ENCODE measurements at places on chromosomes 2 and 18.

DNA sequence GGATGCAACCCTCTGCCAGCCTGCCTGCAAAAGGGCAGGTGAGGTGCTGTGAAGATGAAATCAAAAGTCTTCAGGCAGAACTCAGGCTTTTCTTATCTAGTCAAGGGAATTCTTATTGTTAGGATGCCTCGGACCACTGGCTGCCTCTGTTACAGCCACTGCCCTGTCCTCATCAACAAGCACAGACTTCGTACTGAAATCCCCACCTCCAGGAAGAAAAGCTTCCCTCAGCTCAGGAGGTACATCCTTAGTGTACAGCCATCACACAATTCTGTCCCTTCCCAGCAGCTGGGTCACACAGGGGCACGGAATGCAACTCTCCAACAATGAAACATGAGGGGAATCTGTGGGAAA, 10.1 kb upstream of the RNU4ATAC start:
- DNase-seq, result no peak

DNA sequence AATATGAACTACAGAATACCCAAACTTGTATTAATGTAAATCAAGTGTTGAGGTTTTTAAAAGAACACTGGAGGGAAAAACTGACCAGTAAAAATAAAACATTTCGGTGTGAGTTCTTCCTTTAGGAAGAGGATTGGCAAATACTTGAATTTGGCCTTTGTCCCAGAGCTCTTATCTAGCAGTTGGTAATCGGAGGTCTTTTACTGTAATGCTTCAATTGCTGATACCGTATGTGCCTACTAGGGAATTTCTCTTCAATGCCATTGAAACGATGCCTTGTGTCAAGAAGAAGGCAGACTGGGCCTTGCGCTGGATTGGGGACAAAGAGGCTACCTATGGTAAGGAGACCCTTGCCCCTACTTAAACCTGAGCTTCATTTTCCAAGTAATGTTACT, 4.1 kb downstream of the RRM2 start:
- DNase-seq, result no peak

DNA sequence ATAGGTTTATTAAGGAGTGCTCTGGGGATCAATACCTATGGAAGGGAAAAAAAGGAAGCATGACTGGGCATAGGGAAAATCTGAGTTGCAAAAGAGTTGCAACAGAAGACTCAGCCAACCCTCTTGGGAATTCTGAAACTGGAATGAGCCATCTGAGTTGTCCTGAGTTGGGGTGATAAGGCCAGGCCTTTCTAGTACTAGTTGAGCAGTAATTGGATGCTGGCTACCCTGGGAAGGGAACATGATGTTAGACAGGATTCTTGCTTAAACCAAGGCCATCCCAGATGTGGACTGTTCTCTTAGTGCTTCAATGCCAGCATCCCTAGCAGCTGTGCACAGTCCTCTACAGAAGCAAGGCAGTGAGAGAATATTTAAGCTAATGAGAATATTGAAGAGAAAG, 348.8 kb upstream of the GULP1 start:
- no peak for DNase-seq

GRCh38 chr2:169997140-169997887, 170.1 kb downstream of the UBR3 start:
- DNase-seq, result no peak

DNA sequence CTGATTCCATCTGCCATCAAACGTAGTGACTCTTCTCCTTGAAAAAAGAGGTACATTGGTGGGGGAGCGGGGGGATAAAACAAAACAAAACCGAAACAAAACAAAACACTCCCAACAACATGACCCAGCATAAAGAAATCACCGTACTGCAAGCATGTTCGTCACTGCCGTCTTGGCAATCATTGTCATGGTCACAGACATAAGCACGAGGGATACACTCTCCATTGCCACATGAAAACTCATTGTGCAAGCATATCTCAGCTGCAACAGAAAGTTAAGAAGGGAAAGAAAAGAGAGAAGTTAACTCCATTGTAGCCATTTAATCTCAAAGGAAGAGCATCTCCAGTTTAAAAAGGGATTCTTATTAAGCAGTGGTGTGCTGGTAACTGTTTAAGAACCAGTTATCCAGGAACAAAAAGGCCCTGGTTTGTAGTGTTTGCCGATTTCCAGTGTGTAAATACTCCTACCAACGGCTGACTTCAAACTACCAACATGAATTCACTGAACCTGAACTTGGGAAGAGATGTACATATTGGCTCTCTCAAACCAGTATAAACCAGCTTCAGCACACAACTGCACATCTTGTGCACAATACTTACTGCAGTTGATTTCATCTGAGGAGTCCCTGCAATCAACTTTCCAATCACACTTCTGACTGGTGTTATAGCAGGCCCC, 68.2 kb downstream of the LRP2 start:
- DNase-seq, result no peak

DNA sequence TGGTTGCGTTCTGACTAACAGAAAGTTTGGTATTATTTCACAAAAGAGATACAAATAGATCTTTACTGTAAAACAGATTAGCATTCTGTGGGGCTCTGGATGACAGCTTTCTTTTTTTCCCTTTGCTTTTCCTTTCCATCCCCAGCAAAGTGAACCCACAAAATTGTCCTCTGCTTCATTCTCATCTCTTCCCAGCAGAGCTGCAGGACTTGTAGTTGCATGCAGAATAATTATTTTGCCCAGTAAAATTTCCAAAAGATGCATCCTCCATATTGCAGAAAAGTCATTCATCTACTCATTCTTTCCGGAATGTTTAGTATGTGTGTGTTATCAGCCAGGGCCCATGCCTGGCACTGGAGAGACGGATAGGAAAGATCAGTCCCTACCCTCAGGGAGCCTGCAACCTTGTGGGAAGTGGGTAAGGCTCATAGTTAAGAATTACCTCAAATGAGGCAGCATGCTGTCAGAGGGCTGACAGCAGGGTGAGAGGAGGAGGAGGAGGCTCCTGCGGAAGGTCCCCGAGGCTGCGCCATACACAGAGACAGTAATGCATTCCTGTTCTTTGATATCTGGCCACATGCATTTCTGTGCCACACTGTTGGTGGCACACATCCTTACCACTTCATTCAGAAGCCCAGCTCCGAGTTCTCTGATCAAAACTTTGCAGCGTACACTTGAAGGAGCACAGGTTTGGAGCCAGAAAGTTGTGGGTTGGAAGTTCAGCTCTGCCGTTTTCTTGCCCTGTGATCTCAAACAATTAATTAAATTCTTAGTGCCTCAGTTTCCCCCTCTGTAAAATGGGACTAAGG, 225.4 kb downstream of the MYCN start:
- no peak for DNase-seq

GRCh38 chr18:78430131-78430758, 549.4 kb upstream of the SALL3 start:
- no peak for DNase-seq

DNA sequence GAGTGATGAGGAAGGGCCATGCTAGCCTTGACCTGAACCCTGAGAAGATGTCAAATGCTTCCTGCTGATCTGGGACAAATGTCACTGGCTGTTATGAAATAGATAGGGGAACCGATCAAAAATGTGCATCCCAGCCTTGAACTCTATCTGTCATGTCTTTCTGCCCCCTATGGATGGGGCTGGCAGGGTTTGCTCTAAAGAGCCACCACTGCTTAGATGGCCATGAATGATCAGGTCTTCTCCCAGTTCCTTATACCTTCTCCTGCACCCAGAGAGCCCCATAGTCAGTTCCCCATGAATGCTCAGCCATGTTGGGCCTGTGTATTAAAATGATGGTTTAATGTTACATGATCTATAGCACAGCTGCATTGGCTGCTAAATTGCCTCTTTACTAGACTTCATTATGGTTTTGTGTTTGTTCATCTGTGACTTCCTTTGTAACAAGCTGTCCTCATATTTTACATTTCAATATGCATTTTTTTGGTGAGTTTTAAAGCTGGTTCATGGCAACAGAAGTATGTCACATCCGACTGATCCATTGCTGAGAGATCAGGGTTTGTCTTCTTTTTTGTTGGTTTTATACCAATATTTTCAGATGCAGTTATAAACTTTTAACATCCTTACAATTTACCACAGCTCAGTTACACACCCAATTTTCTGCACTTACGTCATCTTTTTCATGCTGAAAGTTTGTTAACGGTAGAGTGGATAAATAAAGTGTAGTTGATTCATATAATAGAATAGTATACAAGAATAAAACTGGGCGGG, 56.3 kb upstream of the SMAD2 start:
- DNase-seq, result no peak

- no peak for DNase-seq
Observed at GRCh38 chr2:8627019-8627691, 54.7 kb upstream of the ID2 start.

- no peak for DNase-seq
Observed at GRCh38 chr2:150234787-150235446, 252.6 kb downstream of the RND3 start.

DNA sequence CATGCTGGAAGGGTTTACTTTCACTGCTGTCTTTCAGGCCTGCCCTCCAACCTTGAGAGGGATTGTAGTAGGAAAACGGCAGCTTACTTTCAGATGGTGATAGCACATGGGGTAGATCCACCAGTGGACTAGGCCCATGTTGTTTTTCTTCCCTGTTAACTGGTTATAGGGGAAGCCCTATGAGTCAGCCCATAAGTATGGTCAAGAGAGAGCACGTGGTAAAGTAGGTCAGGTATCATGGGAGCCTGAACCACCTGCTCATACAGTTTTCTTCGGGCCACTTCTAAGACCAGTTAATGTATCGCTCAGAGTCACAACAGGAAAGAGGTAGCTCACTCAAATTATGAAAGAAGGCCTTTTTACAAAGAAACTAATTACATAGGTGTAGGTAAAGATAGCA, 33.0 kb downstream of the PDK1 start:
- no peak for DNase-seq
